ENCODE measurements at places on chromosomes 1 and 21.

GRCh38 chr1:195511501-195511900, 1096.7 kb downstream of the KCNT2 start:
- DNase-seq: no peak

GRCh38 chr1:242187171-242187570, 188.3 kb upstream of the MAP1LC3C start:
- no peak for DNase-seq

- no peak for DNase-seq
These were observed 2.9 kb downstream of the C1QA start for GRCh38 chr1:22639286-22639685.

GRCh38 chr1:168372307-168372706, 91.6 kb downstream of the TBX19 start:
- DNase-seq: no peak

DNA sequence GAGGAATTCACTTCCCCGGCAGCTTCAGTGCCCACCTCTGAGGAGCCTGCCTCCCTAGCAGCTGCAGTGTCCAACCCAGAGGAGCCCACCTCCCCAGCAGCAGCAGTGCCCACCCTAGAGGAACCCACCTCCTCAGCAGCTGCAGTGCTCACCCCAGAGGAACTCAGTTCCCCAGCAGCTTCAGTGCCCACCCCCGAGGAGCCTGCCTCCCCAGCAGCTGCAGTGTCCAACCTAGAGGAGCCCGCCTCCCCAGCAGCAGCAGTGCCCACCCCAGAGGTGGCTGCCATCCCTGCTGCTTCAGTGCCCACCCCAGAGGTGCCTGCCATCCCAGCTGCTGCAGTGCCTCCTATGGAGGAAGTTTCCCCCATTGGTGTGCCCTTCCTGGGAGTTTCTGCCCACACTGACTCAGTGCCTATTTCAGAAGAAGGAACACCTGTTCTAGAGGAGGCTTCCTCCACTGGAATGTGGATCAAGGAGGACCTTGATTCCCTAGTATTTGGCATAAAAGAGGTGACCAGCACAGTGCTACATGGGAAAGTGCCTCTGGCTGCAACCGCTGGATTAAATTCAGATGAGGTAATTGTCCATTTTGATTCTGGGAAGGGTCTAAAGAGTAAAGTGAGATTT, 77.4 kb upstream of the BMP8A start:
- no peak for DNase-seq

DNA sequence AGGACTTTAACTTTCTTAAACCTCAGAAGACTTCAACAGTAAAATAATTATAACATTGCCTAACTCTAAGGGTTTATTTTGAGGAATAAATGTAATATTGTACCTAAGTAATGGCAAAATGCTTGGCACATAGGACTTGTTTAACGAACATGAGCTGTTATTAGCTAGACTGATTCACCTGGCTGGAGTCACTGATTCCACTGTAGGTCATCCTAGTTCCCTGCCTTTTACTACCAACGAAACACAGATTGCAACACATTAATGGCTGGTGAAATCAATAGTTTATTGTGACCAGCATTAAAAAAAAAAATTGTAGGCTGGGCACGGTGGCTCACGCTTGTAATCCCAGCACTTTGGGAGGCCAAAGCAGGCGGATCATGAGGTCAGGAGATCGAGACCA, 45.5 kb upstream of the ATP5PO start:
- DNase-seq: no peak

GRCh38 chr1:78047631-78048030, 1.9 kb downstream of the GIPC2 start:
- DNase-seq: peak; percentile 35

DNA sequence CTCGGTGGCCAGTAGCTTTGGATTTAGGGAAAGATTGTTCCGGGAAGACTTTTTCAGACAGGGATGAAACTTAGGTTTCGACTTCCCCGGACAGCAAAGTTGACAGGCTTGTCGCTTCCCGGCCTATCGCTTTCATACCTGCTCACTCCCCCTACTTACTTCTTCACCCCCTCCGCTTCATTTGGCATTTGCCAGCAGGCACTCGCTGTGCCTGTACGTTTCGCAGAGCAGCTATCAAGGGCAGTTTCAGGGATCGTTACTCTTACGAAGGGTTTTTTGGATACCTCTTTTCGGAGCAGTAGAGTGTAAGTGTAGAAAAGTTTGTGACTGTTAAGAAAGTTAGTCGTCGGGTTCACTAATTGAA, 393 bp downstream of the BLZF1 start:
- no peak for DNase-seq

DNA sequence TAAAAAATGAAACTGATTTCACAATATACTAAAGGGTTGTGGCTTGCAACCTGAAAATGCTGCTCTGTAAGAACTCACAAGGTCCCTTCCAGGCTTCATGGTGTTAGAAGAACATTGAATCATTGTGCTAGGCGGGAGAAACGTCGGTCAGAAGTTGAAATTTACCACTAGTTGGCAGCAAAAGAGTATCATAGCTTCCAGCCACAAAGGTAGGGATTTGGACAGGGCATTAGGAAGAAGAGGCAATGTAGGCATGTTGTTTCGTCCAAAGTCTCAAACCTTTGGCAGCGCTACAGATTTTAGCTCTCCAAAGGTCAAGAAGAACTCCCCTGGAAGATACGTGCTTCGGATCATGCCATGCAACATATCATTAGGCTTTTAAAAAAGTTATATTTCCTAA, 62.5 kb upstream of the ZP4 start:
- DNase-seq: no peak

DNA sequence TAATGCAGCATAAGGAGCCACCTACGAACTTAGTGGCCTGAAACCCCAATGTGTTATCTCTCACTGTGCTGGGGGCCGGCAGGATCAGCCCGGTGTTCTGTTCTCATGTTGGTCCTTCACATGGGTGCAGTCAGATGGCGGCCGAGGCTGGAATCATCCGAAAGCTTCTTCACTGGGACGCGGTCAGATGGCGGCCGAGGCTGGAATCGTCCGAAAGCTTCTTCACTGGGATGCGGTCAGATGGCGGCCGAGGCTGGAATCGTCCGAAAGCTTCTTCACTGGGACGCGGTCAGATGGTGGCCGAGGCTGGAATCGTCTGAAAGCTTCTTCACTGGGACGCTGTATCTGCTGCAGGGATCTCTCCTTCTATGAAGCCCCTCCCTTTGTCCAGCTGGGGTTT, 12.6 kb upstream of the PCBP3 start:
- DNase-seq: no peak

- DNase-seq: no peak
These were observed 43.0 kb upstream of the TARDBP start for GRCh38 chr1:10969267-10969970.

DNA sequence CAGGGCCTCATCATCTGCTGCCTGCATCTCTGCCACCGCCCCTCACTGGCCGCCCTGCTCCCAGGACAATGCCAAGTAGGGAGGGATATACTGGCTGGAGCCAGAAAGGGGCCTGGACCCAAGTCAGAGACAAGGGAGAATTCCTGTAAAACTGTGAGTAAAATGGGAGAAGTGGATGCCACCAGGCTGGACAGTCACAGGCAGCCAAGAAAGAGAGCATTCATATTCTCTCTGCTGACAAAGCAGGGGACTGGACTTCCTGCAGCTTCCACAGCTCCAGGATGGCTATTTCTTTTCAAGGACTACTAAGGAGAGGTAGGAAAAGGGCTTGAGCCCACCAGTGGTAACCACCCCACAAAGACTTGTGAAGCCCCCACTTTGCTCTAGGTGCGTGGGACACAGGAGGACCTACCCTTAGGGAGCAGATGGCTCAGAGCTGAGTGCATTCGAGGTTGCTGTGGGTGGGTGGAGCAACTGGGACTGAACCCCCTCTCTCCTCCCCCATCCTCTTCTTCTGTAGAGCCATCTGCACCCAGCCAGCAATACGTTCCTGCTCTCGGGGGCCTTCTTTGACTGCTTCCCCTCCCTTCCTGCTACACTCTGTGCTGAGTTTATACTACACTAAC, 57.5 kb downstream of the GLIS1 start:
- no peak for DNase-seq
